KG1 (cell line): ENCODE measurements at places on chromosomes 16 and 17.

DNA sequence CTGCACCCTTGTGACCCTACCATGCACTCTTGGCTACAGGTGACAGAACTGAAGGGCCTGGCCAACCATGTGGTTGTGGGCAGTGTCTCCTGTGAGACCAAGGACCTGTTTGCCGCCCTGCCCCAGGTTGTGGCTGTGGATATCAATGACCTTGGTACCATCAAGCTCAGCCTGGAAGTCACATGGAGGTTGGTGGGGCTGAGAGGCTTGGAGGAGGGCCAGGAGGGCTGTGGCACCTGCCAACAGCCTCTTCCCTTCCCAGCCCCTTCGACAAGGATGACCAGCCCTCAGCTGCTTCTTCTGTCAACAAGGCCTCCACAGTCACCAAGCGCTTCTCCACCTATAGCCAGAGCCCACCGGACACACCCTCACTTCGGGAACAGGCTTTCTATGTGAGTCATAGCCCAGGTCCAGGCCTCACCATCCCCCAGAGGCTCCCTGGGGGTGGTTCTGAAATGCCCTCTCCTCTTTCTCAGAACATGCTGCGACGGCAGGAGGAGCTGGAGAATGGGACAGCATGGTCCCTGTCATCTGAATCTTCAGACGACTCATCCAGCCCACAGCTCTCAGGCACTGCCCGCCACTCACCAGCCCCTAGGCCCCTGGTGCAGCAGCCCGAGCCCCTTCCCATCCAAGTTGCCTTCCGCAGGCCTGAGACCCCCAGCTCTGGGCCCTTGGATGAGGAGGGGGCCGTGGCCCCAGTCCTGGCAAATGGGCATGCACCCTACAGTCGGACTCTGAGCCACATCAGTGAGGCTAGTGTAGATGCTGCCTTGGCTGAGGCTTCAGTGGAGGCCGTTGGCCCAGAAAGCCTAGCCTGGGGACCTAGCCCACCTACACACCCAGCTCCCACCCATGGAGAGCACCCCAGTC lies 13.0 kb downstream of the RIPOR1 start:
- no peak for DNase-seq

DNA sequence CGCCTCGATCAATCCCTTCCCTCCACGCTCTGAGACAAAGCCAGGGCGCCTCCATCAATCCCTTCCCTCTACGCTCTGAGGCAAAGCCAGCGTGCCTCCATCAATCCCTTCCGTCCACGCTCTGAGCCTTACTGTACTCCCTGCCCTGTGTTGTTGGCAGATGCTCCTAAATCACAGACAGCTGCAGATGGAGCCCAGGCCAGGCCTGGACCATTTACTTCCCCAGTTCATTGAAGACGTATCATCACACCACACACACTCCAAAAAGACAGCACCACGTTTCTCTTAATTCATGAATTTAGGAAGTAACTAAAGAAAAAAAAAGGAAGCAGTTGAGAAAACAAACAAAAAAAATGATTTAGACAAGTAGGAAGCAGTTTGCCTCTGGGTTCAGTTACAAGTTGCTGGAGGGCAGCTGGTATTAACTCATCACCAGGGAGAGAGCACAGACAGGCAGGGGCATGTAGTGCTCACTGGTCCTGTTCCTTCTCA lies 7.4 kb upstream of the CD300LD start:
- DNase-seq, result peak; percentile 47

- DNase-seq, result no peak
Measured at GRCh38 chr17:80416940-80417293, 1.9 kb downstream of the ENDOV start.

GRCh38 chr17:48335858-48336500 lies 94.0 kb downstream of the SKAP1 start:
- DNase-seq, result peak; percentile 77
